ENCODE measurements at places on chromosomes 3 and 15.

- DNase-seq = no peak
Measured at GRCh38 chr3:180630371-180630770, 28.4 kb downstream of the TTC14 start.

DNA sequence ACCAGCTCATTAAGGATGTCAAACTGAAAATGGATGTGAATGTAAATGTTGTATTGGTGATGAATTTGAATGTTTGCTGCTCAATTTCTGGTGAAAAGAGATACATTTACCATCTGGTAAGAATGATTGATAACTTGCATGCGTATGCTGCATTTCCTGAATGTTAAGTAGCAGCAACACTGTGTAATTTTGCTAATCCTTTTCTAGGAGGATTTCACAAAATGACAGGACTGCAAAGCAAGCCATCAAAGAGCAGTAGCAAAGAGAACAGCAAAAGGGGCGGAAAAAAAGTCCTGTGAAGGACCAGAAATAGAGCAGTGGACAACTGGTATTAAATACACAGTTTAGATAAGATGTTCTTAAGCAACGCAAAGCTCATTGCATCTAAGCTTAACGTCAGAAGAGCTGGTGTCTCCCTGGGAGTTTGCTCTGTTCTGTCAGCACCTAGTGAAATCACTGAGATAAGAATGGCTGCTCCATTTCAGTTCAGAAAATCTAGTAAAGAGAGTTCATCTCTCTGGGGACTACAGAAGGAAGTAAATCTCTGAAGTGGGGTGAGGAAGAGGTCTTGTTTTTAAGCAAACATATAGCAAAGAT lies 23.5 kb upstream of the PAQR5 start:
- no peak for DNase-seq

- no peak for DNase-seq
Measured at GRCh38 chr15:76648732-76649444, 256.3 kb downstream of the SCAPER start.

GRCh38 chr3:123385001-123385401 lies 63.9 kb downstream of the ADCY5 start:
- DNase-seq = no peak
